Stimulated activated naive CD4-positive, alpha-beta T cell treated with Interleukin-2 at 50 U/mL for 16 hours (primary cell): ENCODE measurements at places on chromosomes 6 and 20.

GRCh38 chr6:4350567-4351519 lies 215.5 kb upstream of the ECI2 start:
- no peak for DNase-seq

DNA sequence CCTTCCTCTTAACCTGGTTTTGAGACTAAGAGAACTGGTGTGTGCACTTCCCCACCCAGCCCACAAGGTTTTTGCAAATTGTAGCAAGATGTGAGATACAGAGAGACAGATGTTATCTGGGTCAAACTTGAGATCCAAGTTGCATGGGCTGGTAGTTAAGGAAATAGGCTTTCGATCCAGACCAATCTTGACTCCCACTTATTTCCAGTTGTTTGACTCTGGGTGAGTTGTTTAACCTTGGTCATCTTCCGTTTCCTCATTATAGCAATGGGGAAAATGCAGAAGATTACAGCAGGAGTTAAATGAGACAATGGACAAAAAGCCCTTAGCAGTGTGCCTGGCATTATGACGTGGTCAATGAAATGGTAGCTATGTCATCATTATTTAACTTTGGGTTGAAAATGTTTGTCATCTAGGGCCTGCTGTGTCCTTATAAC lies 1.7 kb downstream of the SNX21 start:
- no peak for DNase-seq

GRCh38 chr6:88584581-88585275 lies 378.7 kb downstream of the RNGTT start:
- DNase-seq, result no peak

GRCh38 chr6:168526841-168527281 lies 85.9 kb downstream of the SMOC2 start:
- DNase-seq, result no peak

DNA sequence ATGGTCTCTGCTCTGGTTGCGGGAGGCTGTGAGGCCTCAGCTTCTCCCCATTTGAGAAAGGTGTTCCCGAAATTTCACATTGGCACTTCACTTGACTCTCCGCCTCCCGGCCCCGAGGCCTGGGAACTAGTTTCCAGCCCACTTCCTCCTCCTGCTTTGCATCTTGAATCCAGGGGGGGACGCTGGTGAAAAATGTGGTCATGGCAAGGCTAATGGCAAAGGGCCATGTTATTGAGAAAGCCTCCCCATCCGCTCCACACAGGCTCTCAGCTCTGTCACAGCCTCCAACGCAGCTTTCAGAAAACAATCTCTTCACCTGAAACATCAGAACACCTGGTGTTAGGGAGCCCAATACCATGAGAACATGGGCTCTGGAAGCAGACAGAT lies 5.6 kb downstream of the PLAGL2 start:
- DNase-seq, result no peak

DNA sequence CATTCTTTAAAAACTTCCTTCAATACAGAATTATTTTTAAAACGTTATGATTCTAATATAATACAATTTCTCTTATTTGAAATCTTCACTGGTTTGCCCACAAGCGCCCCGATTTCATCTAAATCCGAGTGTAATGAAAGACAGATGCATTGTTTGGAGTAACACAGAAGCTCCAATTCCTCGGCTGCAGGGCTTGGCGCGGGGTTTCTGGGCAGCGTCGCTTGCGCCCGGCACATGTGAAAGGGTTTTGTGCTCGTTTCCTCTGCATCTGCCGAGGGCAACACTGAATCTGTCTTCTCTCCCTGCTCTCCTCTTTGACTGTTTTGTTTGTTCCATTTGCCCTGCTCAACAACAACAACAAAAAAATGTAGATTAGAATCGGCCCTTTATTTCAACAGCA lies 248.6 kb upstream of the QKI start:
- no peak for DNase-seq
